ENCODE measurements at places on chromosomes 5 and 9.

DNA sequence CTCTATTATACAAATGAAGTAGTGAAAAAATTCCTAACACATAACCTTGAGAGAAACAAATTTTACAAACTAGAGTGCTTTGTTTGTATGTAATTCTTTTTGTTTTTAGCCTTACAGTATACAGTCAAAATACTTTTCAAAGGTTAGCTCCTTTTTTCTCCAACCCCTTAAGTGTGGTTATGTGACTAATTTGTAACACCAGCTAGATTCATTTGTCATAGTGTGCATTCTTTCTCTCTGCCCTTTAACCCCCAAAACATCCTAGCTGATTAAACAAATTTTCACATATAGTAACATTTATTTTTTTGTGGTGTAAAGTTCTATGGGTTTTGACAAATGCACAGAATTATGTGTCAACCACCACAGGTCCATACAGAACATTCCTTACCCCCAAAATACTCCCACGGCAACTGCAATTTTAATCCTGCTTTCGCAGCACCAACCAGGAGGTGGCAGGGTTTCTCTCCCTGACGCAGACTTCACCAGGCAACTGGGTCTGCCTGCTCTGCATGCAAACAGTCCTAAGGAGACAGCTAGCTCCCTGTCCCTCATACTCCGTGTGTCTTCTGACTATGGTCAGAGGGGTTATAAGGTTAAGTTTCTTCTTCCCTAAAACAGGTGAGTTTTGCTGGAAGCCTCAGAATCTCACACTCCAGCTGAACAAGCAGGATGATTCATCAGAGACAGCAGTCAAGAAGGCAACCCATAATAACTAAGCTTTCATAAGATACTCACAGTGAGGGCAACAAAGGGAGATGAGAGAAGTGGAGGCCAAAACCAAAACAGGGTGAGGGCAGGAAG, 44.5 kb upstream of the NR5A1 start:
- peak; percentile 24 for DNase-seq

- DNase-seq = no peak
Measured at GRCh38 chr5:154421868-154422267, 23.9 kb upstream of the SAP30L start.

GRCh38 chr9:86721843-86722705, 225.2 kb downstream of the GAS1 start:
- DNase-seq = no peak

DNA sequence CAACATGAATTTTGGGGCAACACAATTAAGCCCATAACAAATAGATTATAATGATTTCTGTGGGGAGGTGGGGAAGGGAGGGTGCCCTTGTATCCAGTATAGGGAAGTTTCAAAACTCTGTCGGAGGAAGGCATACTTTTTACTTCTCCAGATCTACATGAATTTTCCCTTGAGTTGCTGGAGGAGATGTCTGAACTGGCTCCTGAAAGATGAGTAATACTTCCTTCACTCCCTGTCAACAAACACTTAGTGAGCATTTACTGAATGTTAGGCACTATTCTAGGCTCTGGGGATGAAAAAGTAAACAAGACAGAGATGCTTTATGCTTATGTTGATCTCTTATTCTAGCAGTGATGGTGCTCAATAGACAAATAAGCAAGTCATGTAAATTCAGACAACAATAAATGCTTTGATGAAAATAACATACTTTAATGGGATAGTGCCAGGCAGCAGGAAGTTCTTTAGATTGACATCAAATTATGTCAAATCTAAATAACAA, 197.9 kb upstream of the ANKH start:
- DNase-seq = no peak

DNA sequence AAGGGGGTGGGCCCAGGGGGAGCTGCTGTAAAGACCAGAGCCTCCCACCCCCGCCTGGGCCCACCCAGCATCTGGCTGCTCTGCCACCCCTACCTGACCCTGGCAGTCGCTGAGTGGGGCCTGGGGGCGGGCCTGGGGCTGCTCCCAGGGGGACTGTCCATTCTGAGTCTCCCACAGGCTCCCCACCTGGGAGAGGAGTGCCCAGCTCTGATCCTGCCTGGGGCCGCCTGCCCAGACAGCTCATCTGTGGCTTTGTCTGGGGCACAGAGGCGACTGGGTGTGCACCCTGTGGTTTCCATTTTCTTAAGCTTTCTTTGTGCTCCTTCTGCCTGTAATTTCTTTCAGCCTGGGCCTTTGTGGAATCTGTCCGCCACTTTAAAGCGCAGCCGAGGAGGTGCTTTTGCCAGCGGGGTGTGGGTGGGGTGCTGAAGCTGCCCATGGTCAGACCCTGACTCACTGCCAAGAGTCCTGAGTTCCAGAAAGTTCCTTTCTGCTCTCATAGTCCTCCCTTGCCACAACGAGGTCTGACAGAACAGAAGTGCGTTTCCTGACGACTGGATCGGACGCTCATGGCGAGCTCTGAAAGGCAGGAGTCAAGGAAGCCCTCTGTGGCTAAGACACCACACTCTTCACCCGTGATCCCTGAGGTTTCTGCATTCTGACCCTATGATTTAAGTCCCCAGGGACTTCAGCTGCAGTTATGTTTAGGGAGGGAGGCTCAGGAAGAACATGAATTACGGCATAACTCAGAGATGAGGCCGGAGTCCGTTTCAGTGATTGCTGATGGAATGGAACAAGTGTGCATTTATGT, 225.0 kb downstream of the FANCC start:
- DNase-seq = no peak

- DNase-seq = no peak
Measured at GRCh38 chr5:149823375-149823774, 93.3 kb downstream of the PPARGC1B start.

DNA sequence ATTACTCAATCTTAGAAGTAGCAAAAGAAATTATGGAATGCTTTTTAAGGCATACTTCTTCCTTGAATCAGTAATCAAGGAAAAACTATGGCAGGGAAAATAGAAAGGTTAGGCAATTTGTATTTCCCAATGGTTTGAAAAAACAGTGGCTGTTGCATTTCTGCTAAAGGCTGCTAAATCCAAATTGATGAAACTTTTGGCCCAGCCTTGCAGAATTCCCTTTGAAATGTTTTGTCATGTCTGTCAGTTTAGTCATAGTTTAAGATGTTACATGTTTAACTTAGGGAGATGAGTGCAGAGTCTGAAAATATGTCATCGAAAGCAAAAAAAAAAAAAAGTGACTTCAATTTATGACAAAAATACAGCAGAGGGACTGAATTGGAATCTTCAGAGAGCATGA, 878.9 kb upstream of the WWC1 start:
- DNase-seq = no peak

GRCh38 chr5:72855821-72856220, 39.4 kb downstream of the TNPO1 start:
- no peak for DNase-seq

DNA sequence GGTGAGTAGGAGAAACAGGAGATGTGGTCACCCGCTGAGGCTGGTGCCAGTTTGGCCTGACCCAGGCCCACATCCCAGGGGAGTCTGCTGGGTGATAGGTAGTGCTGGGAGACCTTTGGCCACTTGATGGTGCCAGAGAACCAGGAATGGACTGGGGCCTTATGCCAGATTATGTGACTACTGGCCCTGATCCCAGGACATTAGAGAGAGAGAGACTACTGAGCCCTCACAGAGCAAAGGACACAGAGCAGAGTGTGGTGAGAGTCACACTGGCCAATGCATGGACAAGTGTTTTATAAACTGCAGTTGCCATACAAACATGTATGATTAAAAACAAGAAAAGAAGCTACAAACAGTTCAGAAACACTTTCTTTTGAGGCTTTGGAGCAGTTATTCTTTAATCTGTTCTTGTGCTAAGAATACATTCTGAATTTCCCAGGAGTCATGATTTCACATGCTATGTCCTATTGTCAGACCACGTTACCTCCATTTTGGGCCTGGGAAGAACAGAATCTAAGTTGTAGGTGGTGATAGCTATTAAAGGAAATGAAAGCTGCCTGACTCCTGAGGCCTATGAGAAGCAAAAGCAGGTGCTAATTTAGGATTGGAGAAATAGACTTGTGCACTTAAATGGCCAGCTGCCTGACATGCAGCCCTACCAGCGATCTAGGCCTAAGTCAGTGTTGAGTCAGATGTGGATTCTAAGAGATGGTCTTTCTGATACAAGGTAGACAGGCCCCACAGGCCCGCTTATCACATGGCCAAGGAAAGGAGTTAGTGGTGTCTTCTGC, 32.6 kb upstream of the TMOD1 start:
- peak; percentile 27 for DNase-seq

GRCh38 chr5:149957855-149958254, 2.7 kb upstream of the SLC26A2 start:
- no peak for DNase-seq

- DNase-seq = no peak
Measured at GRCh38 chr5:173341961-173342430, 13.8 kb upstream of the STC2 start.

GRCh38 chr5:157708866-157709265, 22.4 kb upstream of the THG1L start:
- no peak for DNase-seq

- no peak for DNase-seq
Measured at GRCh38 chr5:68215898-68216244, 315 bp downstream of the PIK3R1 start.

GRCh38 chr9:23590276-23591000, 235.6 kb downstream of the ELAVL2 start:
- DNase-seq = no peak

DNA sequence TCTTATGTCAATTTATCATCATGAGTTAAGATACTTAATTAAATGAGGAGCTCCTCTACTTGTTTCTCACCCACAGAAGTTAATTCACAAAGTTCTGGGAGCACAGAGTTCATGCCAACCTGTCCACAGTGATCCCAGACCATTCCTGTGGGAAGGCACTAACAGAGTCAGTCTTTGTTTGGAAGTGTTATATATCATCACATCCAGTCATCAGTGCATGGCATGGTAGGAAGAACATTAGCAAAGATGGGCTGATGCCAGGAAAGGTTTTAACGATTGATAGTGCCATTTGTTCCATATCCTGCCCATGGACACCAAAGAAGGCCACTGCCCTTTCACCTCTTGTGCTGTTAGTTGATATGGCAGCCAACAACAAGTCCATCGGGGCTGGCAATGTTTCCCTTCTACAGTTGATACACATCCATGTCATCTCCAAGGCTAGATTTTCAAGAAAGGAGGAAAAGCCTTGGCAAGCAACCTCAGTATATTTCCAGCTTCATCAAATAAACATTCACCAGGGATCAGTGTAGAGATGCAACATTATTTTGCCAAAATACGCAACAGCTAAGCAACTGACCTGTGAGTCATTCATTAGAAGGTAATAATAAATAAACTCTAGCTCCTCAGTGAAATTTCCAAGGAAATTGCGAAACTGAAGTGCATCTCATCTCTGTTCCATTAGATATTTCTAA, 169.6 kb downstream of the RORB start:
- no peak for DNase-seq

GRCh38 chr9:10396615-10397014, 216.2 kb downstream of the PTPRD start:
- DNase-seq = no peak

GRCh38 chr9:38344566-38345324, 47.8 kb upstream of the ALDH1B1 start:
- no peak for DNase-seq

DNA sequence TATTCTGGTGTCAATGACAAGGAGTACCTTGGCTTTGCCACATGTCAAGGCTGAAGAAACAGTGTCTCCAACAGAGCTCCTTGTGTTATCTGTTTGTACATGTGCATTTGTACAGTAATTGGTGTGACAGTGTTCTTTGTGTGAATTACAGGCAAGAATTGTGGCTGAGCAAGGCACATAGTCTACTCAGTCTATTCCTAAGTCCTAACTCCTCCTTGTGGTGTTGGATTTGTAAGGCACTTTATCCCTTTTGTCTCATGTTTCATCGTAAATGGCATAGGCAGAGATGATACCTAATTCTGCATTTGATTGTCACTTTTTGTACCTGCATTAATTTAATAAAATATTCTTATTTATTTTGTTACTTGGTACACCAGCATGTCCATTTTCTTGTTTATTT, 19.8 kb downstream of the CD274 start:
- no peak for DNase-seq

- no peak for DNase-seq
Measured at GRCh38 chr5:75574791-75575190, 36.5 kb upstream of the ANKDD1B start.

DNA sequence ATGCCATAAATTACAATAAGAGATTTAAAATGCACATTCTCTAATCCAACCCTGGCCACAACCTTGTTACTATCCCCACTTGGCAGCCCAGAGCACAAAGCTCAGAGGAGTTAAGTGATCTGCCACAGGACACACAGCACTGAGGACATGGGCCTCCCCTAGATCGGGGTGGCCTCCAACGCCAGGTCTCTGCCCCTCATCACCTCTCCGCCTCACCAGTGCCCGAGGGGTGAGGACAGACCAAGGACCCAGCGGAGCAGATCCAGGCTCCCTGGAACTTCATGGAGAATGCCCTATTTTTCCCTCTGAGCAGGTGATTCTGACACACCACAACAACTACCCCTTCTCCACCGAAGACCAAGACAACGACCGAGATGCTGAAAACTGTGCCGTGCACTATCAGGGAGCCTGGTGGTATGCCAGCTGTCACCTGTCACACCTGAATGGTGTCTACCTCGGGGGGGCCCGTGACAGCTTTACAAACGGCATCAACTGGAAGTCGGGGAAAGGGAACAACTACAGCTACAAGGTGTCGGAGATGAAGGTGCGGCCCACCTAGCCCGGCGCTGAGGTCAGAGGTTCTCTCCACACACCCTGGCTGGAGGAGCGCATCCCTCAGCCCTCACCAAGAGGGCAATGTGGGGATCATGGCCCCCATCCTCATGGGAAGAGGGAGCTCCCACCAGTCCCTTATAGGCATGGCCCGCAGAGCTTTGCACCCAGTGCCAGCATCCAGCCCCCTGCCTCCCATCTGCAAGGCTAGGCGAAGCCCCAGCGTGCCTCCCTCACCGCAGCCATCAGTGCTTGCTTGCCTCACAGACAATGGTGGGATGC, 12.5 kb upstream of the FCN2 start:
- no peak for DNase-seq

- peak; percentile 5 for DNase-seq
Measured at GRCh38 chr9:1604942-1605560, 410.1 kb upstream of the SMARCA2 start.

- DNase-seq = no peak
Measured at GRCh38 chr9:127567035-127567729, 44.9 kb upstream of the STXBP1 start.

DNA sequence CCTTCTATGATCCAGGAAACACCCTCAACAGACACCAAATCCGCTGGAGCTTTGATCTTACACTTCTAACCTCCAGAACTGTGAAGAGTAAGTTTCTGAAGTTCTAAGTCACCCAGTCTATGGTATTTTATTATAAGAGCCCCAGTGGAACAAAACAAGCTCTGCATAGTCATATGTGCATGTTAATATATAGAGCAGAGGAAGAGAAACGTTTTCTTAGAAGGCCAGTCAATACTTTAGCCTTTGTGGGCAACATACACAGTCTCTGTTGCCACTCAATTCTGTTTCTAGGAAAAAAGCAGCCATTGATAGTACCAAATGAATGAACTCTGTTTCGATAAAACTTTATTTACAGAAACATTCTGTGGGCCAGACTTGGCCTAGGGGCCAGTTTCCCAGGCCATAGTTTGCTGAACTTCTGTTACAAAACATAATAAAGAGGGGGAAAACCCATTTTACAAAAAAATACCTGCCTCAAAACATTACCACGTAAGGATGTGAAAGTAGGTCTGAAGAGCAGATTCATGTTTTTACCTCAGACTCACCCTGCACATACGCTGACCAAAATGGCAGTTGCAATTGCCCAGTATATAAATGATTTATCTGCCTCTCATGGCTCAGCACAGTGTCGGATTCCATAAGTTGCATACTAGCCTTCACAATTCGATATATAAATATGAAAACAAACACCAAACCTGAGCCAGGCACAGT, 350.5 kb downstream of the SLIT3 start:
- DNase-seq = no peak
